ENCODE measurements at places on chromosomes 4 and X.

DNA sequence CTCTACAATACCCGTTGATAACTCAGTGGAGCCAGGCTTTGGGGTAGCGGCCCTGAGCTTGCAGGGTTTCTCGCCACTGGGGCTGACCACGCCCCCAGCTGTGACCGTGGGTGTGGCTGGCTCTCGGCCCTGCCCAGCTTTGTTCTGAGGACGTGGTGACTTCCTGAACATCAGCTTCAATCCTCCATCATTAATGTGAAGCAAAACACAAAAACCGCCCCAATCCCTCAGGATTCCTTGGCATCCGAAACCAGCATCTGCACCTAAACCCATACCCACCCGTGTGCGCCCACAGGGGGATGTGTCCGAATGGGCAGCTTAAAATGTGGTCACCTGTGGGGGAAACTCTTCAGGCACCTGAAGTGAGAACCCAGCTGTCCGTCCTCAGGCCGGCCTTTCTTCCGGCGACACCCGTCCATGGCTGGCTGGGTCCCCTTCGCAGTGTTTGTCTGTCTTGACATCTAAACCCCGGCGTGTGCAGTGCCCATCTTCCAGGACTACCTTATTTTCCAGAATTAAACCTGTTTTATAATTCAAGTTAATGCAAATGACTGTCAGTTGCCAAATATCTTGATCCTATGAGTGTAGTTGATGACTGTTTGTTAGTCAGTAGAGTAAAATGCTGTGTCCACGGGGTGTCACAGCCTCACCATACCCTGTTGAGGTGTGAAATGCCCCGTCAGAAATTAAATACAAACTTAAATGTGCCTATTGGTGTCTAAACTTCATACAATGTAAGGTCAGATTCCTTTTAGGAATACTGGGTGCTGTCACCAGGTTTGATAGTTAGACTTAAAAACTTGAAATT is 27.3 kb downstream of the NELFA start:
- peak; percentile 40 for ATAC-seq

- ATAC-seq = no peak
Observed at GRCh38 chr4:22014222-22014741, 65.7 kb upstream of the KCNIP4 start.

- no peak for ATAC-seq
Observed at GRCh38 chr4:58514299-58514698, 1404.1 kb upstream of the IGFBP7 start.

GRCh38 chr4:121073004-121073435 is 685 bp upstream of the NDNF start:
- peak; percentile 33 for ATAC-seq

DNA sequence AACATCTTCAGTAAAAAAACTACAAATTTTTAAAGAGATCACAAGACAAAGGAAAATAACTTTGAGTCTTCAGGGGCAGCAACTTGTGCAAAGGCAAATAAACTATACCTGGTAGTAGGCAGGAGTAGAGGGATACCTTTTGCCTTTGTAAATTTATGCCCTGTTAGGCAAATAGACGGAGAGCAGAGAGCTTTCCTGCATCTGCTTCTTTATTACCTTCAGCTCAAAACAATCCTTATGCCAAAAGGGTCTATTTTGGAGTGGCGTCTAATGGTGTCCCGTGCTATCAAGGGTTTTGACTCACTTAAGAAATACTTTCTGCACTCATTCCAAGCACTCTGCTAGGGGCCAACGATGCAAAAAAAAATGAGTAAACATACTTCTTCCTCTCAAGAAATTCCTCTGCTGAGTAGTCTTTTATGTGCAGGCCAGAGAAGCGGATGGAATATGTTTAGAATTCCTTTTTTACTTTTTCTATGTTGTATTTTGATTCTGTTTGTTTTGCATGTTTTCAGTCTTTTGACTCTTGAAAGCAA is 131.9 kb downstream of the ANXA5 start:
- ATAC-seq = no peak

- no peak for ATAC-seq
Observed at GRCh38 chr4:46890056-46890455, 19.0 kb downstream of the COX7B2 start.

DNA sequence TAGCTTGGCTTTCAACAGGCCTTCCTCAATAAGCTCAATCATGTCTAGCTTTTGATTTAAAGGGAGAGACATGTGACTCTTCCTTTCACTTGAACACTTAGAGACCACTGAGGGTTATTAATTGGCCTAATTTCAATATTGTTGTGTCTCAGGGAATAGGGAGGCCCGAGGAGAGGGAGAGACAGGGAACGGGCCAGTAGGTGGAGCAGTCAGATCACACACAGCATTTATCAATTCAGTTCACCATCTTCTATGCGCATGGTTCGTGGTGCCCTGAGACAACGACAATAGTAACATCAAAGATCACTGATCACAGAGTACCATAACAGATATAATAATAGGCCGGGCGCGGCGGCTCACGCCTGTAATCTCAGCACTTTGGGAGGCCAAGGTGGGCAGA is 17.8 kb downstream of the ZNF81 start:
- peak; percentile 60 for ATAC-seq

DNA sequence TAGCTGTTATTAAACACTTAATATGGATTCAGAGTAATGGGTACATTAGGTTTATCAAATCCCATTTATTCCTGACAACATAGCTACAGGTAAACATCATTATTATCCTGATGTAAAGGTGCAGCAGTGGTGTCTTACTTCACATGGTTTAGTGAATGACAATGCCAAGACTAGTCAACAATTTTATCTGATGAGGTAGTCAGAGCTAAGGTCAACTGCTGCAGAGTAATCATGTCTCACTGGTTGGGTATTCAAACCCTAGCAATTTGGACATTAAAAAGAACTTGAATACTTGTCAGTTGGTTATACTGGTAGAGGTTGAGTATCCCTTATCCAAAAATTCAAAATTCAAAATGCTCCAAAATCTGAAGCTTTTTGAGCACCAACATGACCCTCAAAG is 117.6 kb downstream of the MAB21L2 start:
- no peak for ATAC-seq

- no peak for ATAC-seq
Observed at GRCh38 chr4:85728464-85728863, 253.5 kb downstream of the ARHGAP24 start.

DNA sequence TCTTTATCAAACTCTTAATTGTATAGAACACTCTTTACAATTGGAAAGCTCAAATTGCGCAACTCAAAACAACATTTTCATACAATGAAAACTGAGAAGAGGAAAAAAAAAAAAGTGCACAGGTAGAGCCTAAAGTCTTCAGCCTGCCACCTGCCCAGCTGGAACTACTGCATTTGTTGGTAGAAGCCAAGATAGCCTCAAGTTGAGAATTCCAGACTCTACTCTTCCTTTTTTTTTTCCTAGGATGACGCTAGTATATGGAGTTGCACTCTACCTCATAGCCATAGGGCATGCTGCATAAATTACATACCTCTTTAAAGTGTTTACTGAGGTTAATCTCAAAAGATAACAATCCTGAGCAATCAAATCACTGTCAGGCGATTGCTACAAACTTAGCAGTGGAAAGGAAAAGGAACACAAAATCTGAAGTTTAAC is 13.6 kb downstream of the ABCG2 start:
- no peak for ATAC-seq

DNA sequence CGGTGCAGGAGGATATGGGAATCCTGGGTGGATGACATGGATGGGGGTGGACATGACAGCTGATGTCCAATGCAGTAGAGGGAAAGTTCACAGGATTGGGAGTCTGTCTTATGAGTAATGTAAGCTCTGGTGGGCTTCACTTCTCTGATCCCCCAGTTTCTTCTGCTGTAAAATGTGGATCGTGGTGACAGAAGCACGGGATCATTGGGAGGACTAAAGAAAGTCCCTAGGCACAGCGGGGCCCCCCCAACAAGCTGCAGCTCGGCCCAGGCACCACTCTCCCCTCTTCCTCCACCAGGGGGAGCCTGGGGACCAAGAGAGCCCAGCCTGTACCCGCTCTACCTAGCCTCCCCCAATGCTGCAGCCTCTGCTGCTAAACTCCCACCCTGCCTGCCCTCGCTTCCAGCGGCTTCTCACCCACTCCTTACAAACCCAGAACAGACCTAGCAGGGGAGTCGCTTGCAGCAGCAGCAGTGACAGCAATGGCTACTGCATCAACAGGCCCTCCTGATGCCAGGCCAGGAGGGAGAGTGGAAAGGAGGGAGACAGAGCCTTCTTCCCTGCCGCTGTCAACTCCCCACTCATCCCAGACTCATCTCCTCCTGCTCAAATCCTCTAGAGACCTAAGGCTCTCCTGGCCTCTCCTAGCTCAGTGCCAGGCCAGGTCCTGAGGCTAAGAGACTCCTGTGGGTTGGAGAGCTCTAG is 36.1 kb upstream of the IQSEC2 start:
- peak; percentile 68 for ATAC-seq

DNA sequence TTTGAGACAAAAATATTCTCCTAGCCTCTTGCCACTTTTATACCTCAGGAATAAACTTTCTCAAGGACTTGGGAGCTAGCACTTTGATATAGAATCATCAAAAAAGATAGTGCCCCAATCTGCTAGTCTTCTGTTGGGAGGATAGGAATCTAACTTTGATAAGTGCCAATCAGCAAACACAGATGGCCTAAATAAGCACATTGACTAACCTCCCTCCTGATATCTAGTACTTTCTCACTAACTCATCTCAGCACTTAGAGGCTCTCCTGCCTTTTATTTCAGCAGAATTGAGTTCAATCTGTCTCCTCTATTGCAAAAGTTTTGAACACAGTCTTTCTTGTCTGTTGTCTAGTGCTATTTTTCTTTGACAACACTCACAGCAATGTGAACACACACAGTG is 798.4 kb upstream of the FTHL17 start:
- ATAC-seq = no peak

GRCh38 chr4:89273741-89274141 is 33.9 kb downstream of the GPRIN3 start:
- ATAC-seq = no peak

GRCh38 chr4:148774134-148774533 is 331.9 kb upstream of the NR3C2 start:
- no peak for ATAC-seq

- no peak for ATAC-seq
Observed at GRCh38 chr4:1260418-1261106, 11.6 kb upstream of the CTBP1 start.

DNA sequence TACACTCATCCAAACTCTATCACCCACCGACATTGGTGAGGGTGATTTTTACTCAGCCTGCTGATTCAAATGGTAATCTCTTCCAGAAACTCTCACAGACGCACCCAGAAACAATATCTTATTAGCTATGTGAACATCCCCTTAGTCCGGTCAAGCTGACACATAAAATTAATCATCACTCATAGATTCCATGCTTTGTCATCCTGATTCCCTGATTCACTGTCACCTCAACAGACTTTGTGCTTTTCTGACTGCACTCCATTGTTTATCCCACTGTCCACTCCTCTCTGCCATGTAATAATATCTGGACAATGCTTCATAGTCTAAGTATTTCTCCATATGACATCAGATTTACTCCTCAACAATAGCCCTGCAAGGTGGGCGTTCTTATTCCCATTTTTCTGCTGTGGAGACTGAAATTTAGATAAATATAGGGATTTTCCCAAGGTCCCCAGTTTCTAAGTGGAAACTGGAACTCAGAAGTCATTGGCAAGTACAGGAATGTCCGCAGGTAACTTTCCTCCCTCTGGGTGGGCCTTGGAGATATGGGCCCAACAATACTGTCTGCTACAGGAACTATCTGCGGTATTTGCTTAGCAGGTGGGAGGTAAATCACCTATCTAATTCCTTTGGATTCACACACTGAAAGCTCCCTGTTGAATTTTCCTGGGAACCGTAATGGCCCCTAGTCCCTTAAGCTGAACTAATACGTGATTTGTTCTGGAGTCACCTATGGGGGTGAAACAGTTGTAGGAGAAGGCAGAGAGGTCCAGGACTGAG is 228.6 kb upstream of the BCOR start:
- no peak for ATAC-seq

DNA sequence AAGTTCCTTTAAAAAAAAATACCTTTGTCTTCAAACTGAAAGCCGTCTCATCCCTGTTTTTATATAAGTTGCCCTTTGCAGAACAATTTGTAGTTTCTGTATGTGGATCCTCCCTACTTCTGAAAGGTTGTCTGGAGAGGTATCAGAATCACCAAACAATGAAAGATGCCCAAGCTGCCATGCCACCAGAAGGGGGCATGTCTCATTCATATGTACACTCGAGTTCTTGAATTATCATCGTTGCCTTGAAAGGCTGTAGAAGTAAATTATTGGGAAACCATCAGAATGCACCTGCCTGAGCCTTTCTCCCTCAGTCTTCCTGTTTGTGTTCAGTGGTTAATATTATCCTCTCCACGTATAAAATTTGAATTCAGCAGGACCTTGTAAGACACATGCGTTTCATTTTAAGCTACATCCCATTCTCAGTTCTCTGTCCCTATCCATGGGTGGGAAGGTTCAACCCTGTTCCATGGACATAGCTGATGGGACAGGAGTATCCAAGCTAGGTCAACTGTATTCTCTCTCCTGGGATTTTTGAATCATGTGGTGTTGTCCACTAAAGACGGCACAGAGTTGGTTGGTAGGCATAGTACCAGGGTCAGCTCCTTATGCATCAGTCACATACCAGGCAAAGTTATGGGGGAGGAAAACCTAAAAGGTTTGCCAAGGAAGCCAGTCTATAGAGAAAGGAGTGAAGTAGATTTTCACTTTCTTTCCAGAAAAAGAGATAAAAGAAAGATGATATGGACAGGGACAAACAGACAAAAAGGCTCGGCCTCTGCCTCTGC is 24.0 kb downstream of the GALNT7 start:
- no peak for ATAC-seq

DNA sequence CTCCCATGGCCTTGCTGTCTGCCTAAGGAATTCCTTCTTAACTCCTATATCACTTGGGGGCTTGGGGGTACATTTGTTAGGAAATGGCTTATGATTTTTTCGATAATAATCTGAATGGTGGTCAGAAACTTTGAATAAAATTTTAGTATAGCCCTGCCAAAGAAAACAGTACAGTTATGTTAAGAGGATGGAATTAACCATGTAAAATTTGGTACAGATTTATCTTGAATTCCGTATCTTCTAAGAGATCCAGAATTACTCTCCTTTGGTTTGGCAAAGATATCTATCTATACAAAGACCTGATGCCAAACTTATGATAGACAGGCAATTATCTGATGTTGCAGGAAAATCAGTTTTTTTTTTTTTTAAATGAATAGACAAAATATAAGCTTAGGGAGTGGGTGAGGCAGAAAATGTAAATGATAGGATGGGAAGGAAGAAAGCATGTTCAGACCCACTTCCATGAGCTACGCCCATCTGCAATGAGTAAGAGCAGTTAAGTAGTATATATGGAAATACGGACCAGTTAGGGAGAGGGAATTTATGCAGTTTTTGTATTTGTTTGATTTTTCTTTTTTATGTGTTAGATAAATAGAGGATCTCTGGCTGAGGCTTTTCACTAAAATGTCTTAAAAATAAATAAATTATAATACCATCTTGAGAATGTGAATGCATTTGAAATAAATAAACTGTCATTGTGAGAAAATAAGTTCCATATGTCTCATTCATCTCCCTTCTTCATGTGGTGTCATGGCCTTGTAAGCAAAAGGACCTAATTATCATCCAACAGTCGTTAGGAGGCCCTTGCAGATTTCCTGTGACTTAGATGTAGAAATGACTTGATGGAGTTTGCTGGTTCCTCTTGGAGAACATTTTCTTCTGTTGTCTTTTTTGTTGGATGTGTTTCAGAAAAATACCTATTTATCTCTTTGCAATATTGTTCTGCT is 389.6 kb downstream of the ARHGAP24 start:
- no peak for ATAC-seq

GRCh38 chrX:95076449-95076848 is 1402.4 kb downstream of the FAM133A start:
- no peak for ATAC-seq

GRCh38 chr4:10500776-10501175 is 43.5 kb upstream of the ZNF518B start:
- no peak for ATAC-seq

Measured in motor neuron (in vitro differentiated cells).